ENCODE measurements at places on chromosomes 13 and 19.

DNA sequence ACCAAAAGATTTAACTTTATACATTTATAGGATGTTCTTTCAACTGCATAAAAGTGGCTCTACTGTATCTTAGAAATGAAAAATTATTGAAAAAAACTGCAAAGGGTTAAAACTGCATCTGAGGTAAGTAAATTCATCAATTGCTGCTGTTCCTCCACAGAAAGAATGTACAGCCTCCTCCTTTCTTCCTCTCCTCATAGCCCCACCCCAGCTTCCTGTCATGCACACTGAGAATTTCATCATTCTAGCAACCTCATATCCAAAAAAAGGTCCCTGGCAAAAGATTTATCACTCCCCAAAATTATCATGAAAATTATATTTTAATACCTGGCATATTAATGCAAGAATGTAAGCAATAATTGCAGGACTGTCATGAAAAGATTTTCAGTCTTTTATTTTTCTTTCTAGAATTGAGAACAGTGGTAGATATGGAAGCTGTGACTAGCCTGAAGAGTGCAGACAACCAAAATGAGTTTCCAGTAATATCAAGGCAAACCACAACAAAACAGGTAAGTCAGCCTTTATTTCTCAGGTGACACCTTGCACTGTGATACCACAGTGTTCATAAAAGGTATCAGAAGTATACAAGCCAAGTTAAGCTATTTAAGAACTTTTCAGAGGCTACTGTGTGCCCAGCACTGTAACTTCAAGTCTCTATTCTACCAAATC lies 110.8 kb downstream of the SUCLA2 start:
- no peak for DNase-seq

- DNase-seq: no peak
These were observed at the start of gene FAM187B for GRCh38 chr19:35228177-35228930. Gene FAM187B, minus strand, starts transcription at chr19:35228739. Its CDS starts 59 bp downstream, at chr19:35228680.

DNA sequence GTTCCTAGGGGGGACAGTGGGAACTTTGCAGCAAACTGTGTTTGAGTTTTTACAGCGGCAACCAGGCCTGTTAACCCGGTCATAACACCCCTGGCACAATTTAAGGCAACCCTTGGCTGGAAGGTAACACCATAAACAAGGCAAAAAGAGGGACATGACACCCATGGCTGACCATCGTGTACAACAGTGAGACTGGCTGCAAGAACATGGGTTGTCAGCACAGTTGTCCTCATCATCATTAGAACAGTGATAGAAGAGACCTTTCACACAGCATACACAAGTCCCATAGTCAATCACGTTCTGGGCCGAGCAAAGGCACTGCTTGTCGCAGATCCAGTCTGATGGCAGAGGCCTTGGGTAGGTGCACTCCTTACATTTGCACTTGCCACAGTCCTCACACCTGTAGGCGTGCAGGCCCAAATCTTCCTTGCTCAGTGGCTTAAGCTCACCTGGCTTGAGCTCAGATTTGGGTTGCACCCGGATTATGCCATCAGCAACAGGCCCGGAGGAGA lies 4.1 kb downstream of the SPRY2 start:
- no peak for DNase-seq

DNA sequence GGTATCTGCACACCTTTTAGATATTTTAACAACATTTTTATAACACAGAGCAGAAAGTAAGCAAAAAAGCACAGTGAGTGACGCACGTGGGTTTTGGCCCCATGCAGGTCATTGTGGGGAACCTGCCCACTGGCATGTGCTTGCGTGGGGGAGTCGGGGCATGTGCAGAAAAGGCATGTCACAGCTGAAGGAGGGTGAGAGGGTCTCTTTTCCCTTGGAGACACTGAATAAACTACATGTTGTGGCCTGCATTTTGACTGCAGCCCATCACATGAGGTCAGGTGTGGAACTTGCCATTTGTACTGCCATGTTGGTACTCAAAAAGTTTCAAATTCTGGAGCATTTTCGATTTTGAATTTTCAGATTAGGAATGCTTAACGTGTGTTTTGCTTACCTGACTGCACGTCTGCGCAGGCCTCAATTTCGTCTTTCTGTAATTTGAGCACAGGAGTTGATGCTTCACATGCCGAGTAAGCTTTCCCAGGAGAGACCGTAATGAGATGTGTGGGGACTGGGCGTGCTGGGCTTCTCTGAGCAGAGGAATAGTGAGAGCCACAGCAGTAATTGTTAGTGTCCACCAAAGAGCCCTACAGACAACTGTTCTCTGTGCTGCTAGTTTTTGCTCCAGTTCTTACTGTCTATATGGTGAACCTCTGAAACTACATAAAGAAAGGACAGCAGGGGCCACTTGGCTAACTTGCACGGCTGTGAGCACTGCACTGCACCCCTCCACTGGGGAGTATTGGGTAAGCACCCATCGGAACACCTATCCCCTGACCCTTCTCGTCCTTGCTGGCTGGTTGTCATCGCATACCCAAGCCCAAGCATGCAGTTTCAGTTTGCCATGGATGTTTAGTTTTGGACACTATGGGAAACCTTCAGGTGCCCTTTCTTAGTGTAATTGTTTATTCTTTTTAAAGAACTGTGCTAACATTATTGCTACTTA lies 72.9 kb upstream of the GPR183 start:
- no peak for DNase-seq

GRCh38 chr13:51111997-51112396 lies 923 bp upstream of the C13orf42 start:
- no peak for DNase-seq

DNA sequence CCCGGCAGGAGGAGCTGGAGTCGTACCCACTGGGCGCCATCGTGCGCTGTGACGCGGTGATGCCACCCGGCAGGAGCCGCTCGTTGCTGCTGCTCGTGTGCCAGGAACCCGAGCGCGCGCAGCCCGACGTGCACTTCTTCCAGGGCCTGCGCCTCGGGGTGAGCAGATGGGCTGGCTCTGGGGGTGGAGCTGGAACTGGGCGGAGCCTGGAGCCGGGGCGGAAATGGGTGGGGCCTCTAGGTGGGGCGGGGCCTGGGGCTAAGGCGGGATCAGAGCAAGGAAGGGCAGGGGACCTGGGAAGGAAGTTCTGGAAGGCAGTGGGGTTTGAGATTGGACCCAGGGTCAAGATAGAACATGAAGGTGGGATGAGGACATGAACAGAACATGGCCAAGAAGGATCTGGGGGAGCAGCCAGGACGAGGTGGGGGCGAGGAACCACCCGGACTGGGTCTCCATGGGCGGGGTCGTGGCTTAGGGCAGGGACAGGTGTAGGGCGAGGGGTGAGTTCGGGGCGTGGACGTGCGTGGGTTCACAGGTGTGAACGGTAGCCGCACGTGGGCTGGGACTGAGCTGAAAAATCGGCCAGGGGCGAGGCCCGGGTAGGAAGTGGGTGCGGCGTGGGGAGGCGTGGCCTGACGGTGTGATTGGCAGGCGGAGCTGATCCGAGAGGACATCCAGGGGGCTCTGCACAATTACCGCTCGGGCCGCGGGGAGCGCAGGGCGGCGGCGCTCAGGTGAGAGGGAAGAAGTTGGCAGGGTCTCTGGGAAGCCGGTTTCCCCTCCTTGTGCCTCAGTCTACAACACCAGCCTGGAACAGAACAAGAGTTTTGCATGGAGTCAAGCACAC lies 4.7 kb downstream of the EPS8L1 start:
- DNase-seq: no peak

DNA sequence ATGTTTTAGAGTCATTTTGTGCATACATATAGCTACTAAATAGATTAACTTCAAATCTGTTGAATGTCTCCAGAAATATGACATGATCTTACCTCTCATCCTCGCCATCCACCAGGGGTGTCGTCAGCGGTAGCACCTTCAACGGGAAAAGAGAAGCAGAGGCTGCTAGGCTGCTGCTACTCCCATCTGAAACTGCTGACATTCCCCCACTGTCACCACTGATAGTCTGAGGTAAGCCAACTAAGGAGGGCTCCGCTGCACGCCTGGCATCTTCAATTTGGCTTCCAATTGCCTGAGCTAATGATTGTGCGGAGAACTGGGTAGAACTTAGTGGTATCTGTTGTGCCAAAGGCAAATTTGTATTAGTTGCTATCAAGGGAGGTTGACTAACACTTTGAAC lies 3.1 kb downstream of the TSC22D1 start:
- DNase-seq: no peak

GRCh38 chr13:50810998-50811397 lies 32.5 kb downstream of the DLEU7 start:
- DNase-seq: no peak

Measured in AG09309 (cell line).